Adrenal gland (tissue), 19 donors: ENCODE measurements at places on chromosomes 16 and 17. TPM values are rescaled to one million over a fixed set of nuclear protein-coding genes. Genes with fewer than 3 reads are reported as not detected.

DNA sequence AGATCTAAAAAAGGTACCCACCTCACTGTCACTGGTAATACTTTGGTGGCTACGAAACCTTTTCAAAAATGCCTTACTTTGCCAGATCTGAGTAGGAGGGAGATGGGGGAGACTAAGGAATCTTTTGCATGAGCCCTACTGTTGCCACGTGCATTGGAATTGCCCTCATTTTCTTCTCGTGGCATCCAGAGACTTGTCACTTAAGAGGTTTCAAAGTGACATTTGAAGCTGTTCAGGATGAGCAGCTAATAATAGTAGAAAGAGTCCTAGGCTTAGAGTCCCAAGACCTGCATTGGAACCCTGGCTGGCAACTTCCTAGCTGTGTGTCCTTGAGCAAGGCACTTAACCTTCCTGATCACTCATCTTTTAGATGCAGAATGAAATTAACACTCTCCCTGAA is 43.5 kb downstream of the GPRC5B start:
- H3K36me3 ChIP-seq: no peaks in the 10 kb centered on the region
- peaks cover 4% of the 10 kb centered on the region for H3K4me1 ChIP-seq
- no peak overlapping the region for H3K4me3 ChIP-seq
- H3K27me3 ChIP-seq: no peaks in the 10 kb centered on the region
- DNase-seq: no peak

DNA sequence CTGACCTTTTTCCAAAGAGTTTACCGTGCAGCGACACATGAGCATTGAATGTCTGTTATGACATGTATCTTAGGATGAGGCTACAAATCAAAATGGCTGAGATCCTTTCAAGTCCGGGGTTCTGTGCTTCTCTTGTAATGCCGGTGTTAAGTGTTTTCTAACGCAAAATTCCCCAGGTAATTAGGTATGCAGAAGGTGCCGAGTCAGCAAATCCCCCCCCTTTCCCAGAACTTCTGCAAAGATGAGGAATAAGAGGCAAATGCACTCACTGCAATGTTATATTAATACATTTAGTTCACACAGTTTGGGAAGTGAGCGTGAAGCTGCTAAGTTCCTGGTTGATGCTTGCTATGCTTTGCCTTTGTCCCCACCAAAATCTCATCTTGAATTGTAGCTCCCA is 36.3 kb upstream of the MLYCD start:
- no peaks in the 10 kb centered on the region for H3K36me3 ChIP-seq
- H3K27me3 ChIP-seq: no peaks in the 10 kb centered on the region
- no peak for DNase-seq
- H3K4me3 ChIP-seq: no peak overlapping the region
- no peaks in the 10 kb centered on the region for H3K4me1 ChIP-seq

DNA sequence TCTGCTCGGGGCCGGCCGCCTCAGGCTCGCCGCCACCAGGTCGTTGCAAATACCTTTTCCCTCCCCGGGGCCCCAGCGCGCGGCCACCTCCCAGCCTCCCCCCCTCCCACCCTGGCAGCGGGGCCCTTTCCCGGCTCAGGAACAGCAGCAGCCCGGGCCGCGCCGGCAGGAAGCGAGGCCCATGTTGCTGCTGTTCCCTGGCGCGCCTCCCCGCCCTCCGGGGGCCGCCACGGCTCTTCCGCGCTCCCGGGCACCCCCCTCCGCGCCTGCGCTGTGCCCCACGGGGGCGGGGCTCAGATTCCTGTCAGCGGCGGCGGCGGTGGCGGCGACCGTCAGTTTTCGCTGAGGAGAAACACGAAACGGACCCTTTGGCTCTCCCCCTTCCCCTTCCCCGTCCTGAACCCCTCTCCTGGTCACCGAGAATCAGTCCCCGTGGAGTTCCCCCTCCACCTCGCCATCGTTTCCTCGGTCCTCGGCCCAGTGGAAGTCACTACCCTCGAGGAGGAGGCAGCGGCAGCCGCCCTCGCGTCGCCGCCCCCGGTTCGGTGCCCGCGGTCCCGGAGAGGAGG is at the start of gene NFAT5:
TSS of gene NFAT5 (plus strand) at position 296 of the 569 bp plus-strand sequence. CDS start 336 bp downstream, outside the sequence.
- peak within 1 kb of the TSS; percentile 99 for H3K27ac ChIP-seq
- no peaks in the 10 kb centered on the region for H3K36me3 ChIP-seq
- H3K27me3 ChIP-seq: no peaks in the 10 kb centered on the region

DNA sequence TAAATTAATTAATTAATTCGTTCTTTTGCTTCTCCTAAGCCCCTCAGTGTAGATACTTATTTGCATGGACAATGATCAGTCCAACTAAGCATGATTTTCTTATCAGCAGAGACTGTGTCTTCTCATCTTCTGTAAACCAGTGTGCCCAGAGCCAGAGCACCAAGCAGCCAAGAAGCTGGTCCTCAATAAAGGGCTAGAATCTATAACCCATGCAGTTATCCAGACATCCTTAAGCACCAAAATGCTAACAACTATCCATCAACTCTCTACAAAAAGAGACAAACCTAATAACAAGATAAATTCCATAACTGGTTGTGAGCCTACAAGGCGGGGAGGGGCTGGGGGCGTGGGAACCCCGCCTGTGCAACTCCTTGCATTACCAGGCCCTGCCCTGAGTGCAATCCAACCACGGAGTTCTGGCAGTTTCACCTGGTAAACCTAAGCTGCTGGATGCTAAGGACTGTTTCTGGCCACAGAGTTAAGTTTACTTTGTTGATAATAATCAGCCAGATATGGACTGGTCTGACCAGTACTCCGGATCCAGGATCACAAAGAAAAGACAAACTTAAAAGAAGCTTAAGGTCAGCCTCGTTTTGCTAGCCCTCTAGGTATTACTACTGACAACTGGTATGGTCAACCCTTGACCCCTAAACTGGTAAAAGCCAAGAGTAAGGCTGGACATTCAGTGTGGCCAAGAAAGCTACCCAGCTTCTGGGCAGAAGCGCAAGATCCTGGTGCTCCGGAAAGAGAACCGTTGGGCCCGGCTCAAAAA is 51.5 kb downstream of the ZFHX3 start:
- H3K27me3 ChIP-seq: no peaks in the 10 kb centered on the region
- no peak for DNase-seq
- H3K4me1 ChIP-seq: no peaks in the 10 kb centered on the region
- H3K36me3 ChIP-seq: no peaks in the 10 kb centered on the region

DNA sequence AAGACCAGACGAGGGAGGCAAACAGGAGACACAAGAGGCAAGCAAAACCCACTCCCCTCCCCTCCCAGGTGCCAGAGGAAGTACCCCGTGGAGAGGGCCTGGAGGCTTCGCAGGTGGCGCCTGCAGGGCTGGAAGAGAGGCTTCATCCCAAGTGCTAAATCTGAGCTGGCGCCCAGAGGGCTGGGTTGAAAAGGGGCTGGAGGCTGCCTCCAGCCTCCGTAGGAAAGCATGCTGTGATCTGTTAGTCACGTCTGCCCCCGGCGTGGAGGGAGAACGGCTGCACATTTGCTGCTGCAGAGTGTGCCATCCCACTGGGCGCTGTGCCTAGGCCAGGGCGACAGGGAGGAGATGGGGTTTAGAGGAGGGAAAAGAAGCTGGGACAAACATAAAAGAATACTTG is 16.9 kb downstream of the RPH3AL start:
- peak; percentile 63 for DNase-seq
- H3K36me3 ChIP-seq: no peaks in the 10 kb centered on the region
- H3K4me1 ChIP-seq: peaks cover 63% of the 10 kb centered on the region
- H3K27ac ChIP-seq: peak overlapping the region; percentile 74
- no peaks in the 10 kb centered on the region for H3K27me3 ChIP-seq

- no peaks in the 10 kb centered on the region for H3K36me3 ChIP-seq
- H3K4me1 ChIP-seq: peaks cover 47% of the 10 kb centered on the region
- H3K27ac ChIP-seq: peak overlapping the region; percentile 97
- DNase-seq: no peak
- H3K27me3 ChIP-seq: no peaks in the 10 kb centered on the region
Observed at GRCh38 chr16:66524601-66525164, 25.2 kb downstream of the TK2 start.

DNA sequence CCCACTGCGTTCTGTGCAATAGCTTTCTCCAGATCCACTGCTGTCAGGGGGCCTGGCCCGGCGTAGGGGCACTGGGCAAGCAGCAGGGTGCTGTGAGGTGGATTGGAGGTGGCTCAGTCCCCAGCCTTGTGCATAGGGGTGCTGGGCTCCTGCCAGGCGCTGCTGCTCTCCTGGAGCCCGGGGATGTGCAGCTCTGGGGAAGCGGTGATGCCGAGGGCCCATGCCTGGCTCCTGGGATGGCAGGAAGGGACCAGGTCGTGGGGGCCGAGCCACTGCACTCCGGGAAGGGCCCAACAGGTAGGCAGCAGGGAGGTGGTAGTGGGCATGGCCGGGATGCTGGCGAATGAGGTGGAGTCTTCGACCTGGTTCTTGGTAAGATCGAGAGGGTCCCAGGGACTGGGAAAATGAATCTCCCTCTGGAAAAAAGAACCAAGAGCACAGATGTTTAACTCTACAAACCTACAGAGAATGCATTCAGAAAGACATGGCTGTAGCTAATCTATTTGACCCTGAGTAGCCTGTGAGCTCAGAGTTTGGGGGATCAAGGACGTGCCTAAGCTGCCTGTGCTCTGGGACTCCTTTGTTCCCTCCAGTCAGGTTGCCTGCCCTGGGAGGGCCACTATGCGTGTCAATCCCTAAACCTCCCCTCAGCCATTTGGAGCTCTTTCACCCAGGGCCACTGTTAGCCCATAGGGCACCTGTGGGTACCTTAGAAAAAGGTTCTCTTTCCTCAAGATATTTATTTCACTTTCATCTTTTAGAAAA is 6.6 kb upstream of the SUPT4H1 start:
- no peak for DNase-seq
- no peak overlapping the region for H3K27ac ChIP-seq
- H3K27me3 ChIP-seq: no peaks in the 10 kb centered on the region
- peaks cover 12% of the 10 kb centered on the region for H3K36me3 ChIP-seq
- peaks cover 3% of the 10 kb centered on the region for H3K4me1 ChIP-seq
- H3K4me3 ChIP-seq: no peak overlapping the region

- no peaks in the 10 kb centered on the region for H3K27me3 ChIP-seq
- peaks cover 50% of the 10 kb centered on the region for H3K4me1 ChIP-seq
- peak within 1 kb of the TSS; percentile 90 for H3K27ac ChIP-seq
- H3K36me3 ChIP-seq: no peaks in the 10 kb centered on the region
Observed at GRCh38 chr16:67847064-67847861, at the start of gene CENPT. TSS of gene CENPT (minus strand) at chr16:67847693. CDS start at chr16:67833859, 13,834 bp downstream.

DNA sequence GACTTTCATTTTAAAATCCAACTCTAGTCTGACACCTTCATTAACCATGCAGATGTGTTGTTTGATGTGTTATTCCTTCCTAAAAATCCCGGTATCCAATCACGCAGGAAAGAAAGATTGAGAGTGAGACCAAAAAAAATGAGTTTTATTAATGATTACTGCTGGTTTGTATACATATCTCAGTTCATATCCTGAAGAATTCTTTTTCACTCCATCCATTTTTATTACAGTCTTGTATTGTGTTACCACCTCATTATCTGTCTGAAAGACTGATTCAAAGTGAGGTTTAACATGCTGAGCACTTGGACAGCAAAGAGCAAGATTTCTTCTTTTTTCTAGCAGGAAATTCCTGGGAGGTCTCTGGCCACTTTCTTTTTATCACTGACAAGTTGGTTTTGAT is 268.3 kb downstream of the CDH11 start:
- H3K27me3 ChIP-seq: no peaks in the 10 kb centered on the region
- no peak overlapping the region for H3K27ac ChIP-seq
- no peaks in the 10 kb centered on the region for H3K36me3 ChIP-seq
- H3K4me3 ChIP-seq: no peak overlapping the region
- H3K4me1 ChIP-seq: no peaks in the 10 kb centered on the region

DNA sequence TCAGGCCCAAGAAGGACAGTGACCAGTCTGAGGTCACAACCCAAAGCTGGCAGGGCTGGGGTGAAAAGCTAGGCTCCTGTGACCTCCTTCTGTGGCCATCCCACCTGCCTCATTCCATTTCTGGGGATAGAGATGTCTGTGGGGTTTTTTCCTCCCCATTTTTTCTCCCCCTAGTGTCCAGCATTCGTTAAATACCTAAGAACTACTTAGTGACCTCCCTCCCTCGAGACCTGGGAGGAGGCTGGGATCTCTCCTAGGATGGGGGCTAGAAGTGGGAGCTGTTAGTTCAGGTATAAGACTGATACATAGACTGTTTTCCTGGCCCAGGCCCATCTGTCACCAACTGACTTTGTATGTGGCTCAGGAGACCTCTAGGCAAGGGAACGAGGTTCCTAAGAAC is 20.5 kb upstream of the STAC2 start:
- H3K4me3 ChIP-seq: no peak overlapping the region
- no peak overlapping the region for H3K27ac ChIP-seq
- no peaks in the 10 kb centered on the region for H3K27me3 ChIP-seq
- no peaks in the 10 kb centered on the region for H3K4me1 ChIP-seq
- no peaks in the 10 kb centered on the region for H3K36me3 ChIP-seq

DNA sequence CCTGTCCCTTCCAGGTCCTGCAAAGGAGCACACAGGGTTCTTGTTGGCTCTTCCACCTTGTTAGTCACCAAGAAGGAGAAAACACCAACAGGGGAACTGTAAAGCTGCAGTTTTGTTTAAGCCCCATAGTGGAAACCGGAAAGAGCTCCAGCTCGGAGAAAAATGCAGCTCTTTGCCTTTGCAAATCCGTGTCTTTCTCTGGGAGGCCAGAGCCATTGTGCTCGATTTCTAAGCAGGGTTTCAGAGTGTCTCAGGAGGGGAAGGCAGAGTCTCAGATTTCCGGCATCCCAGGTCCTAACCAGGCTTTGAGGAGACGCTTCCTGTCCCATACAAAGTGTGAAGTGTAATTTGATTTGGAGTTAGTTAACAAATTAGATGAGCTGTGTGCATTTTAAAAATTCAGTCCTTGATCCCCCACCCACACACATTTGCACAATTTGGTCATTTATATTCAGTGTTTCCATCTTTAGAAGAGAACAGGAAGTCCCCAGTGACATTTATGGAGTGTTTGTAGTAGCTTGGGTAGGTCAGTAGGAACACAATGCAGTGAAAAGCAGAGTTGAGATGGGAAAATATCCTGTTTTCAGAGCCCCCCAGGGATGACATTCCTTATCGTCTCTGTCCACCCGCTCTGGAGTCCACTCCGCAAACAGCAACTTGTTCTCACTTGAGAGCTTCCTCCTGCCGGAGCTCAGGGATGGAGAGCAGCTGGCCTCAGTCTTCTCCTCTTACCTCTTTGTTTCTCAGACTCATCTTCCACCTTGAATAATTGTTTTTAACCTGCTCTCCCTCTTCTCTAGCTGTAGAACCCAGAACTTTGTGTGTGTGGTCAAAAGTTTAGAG is 331.9 kb downstream of the SEC14L1 start:
- no peak overlapping the region for H3K4me3 ChIP-seq
- H3K27me3 ChIP-seq: no peaks in the 10 kb centered on the region
- no peak for DNase-seq
- H3K4me1 ChIP-seq: peaks cover 41% of the 10 kb centered on the region

- H3K36me3 ChIP-seq: no peaks in the 10 kb centered on the region
- H3K4me1 ChIP-seq: no peaks in the 10 kb centered on the region
- DNase-seq: no peak
- H3K27me3 ChIP-seq: no peaks in the 10 kb centered on the region
Observed at GRCh38 chr17:28324267-28324745, 5.3 kb downstream of the TMEM97 start.

Gene ZFPM1
- 3.6 TPM for total RNA-seq

Gene TXNL4B
- total RNA-seq: 14.1 TPM

Gene CPHXL2
- not detected for total RNA-seq

Gene AP2B1
- 67.4 TPM for total RNA-seq

Gene KRTAP3-2
- total RNA-seq: not detected

Gene WSB1
- total RNA-seq: 115 TPM

Gene PRAC1
- not detected for total RNA-seq
